ENCODE measurements at places on chromosomes 6 and 20. TPM values are rescaled to one million over a fixed set of nuclear protein-coding genes. Genes with fewer than 3 reads are reported as not detected.

- DNase-seq, result no peak
Measured at GRCh38 chr6:163369141-163369540, 45.4 kb upstream of the QKI start.

DNA sequence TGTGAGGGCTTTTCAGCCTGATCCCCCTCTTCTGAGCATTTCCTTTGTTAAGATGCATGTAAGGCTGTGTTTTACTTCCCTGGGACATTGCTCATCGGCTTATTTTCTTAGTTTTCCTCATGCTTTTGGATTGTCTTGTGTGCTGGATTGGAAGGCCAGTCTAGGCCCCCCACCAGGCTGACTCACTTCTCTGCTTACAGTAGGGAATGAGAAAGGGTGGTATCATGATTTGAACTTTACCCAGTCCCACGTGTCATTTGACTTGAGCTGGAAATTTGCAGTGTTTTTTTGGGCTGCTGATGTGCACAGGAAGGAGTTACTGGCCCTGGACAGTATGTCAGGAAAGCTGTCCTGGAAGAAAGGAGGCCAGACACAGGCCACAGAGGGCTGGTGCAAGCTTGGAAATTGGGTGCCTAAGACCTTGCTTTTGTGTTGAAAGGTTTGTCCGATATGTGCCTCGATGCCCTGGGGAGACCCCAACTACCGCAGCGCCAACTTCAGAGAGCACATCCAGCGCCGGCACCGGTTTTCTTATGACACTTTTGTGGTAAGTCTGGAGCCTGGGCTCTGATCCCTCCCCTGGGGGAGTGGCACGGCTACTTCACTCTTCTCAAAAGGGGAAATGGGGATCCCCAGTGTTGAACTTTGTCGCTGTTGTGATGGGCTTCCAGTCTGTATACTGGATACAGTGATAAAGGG is 12.8 kb downstream of the RNF114 start:
- DNase-seq, result peak; percentile 68

GRCh38 chr6:143973097-143973966 is 34.7 kb downstream of the PLAGL1 start:
- no peak for DNase-seq

- peak; percentile 46 for DNase-seq
Measured at GRCh38 chr20:45011108-45011526, 44.8 kb downstream of the STK4 start.

The CST2 gene
- total RNA-seq, result 270 TPM

The ZNF334 gene
- 0.24 TPM for total RNA-seq

GRCh38 chr20:43389211-43389610 is 68.5 kb upstream of the SRSF6 start:
- no peak for DNase-seq

The ZBP1 gene
- total RNA-seq, result not detected

The VSTM2L gene
- total RNA-seq, result not detected

The NKAIN2 gene
- 1.1 TPM for total RNA-seq

- peak; percentile 82 for DNase-seq
Measured at GRCh38 chr6:33297956-33298772, 578 bp downstream of the RGL2 start.

The MTCH1 gene
- total RNA-seq, result 216 TPM

The HLA-DRB5 gene
- total RNA-seq, result not detected

- DNase-seq, result no peak
Measured at GRCh38 chr20:43963872-43964791, 49.5 kb downstream of the TOX2 start.

DNA sequence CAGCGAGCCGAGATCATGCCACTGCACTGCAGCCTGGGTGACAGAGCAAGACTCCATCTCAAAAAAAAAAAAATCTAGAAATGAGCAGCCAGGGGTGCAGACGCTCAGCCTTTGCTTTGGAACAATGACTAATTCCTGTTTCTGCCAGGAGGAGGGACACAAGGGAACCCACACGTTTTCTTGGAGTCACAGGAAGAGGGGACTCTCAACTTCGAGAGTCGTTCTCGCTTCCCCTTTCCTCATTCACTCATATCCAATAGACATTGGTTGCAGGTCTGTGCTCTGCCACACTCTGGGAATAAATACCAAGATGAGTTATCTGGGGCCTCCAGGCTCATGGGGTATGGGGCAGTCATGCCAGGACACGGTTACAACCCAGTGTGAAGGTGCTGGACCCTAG is 91.5 kb upstream of the RREB1 start:
- no peak for DNase-seq

DNA sequence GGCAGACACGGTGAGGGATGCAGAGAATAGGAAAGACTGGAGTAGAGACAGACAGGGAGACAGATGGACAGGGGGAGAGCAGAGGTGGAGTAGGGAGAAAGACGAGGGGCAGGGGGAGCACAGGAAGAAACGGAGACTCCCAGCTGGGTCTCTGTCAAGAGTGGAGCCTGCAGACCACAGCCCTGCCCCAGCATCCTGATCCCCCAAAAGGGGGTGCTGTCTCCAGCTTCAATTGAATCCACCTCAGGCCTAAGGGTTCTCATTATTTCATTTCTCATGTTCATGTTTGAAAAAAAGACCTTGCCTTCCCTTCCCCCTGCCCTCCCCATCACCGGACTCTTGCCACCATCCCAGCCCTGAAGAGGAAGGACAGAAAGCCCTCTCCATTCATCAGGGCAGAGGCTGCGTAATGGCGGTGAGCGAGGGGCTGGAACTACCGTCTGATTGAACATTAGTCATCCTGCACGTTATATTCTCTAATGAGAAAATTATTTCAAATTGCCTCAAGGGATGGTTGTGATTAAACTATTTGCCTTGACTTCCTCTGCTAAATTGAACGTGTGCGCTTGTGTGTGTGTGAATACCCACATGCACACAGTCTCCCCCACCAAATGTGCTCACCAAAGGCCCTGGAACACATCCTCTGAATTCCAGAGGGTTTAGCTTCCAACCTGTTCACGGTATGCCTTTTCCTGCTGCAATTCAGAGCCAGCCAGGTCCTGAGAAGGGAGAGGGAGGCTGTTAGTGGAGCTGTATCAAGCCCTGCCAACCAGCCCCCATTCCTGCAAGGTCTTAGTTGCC is 98.3 kb downstream of the CDC5L start:
- DNase-seq, result no peak

DNA sequence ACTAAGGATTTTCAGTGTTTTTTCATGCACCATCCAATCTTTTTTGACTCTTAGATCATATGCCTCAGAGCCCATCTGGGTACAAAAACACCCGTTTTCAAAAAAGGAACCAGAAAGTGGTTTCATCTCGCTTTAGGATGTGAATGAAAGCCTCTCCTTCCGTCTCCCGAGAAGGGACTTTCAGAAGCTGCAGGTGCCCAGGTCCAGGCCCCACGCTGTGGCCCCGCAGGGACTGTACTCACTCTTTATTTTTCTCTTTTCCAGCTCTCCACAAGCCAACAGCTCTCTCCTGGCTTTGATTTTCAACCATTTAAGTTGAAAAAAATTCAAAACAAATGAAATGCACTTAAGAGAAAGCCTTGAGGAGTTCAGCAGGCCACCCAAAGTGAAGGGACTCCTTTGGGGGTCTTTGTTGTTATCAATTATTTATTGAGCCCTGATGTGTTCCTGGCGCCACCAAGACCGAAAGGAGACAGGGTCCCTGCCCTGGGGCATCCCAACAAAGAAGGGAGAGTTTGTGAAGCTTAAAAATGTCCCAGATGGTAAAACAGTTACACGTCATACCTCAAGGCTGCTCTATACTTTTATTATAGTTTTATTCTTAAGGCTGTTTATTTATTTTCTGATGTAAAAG is 467.3 kb downstream of the PREX1 start:
- no peak for DNase-seq

DNA sequence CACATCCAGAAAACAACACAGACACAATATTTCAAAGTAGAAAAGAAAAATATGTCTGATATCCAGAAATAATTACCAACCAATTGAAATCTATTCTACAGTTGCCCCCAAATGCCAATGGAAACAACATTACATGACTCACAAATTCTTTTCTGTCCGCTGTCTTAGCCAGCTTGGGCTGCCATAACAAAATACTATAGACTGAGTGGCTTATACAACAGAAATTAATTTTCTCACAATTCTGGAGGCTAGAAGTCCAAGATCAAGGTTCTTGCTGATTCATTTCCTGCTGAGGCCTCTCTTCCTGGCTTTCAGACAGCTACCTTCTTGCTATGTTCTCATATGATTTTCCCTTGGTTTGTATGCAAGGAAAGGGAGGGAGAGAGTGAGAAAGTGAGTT is 698.1 kb downstream of the DHX35 start:
- DNase-seq, result peak; percentile 6

DNA sequence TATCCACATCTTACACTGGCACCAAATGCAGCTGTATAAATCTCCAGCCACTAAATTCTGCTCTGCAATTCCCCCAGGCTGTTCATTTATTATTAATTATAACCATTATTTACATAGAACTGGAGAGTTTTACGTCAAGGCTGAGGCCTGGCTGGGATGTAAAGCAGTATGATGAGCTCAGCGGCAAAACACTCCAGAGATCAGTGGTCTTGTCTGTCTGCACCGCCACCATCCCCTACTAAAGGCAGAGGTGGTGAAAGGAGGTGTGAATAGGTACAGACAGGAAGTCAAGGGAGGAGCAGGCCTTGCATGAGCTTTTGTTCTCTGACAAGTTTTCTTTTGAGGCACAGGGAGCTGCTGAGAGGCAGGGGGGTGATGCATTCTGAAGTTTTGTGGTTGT is 159.9 kb upstream of the PCSK2 start:
- DNase-seq, result no peak

The SCAF8 gene
- 10.2 TPM for total RNA-seq

- peak; percentile 84 for DNase-seq
Measured at GRCh38 chr6:125099211-125100073, 54.1 kb upstream of the TPD52L1 start.

Data from Caki2 (cell line).